ENCODE measurements at places on chromosomes 4 and X.

- DNase-seq, result no peak
Measured at GRCh38 chr4:145679991-145680455, at the start of gene C4orf51. Gene C4orf51, plus strand, starts transcription at chr4:145680146. Its CDS starts 58 bp downstream, at chr4:145680204.

DNA sequence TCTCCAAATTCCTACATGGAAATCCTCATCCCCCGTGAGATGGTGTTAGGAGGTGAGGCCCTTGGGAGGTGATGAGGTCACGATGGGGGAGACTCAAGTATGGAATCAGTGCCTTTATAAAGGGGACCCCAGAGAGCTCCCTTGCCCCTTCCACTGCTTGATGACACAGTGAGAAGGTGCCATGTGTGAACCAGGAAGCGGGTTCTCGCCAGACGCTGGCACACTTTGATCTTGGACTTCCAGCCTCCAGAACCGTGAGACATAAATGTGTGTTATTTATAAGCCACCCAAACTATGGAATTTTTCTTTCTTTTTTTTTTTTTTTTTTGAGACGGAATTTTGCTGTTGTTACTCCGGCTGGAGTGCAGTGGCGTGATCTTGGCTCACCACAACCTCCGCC, 237.6 kb downstream of the DHRSX start:
- no peak for DNase-seq

DNA sequence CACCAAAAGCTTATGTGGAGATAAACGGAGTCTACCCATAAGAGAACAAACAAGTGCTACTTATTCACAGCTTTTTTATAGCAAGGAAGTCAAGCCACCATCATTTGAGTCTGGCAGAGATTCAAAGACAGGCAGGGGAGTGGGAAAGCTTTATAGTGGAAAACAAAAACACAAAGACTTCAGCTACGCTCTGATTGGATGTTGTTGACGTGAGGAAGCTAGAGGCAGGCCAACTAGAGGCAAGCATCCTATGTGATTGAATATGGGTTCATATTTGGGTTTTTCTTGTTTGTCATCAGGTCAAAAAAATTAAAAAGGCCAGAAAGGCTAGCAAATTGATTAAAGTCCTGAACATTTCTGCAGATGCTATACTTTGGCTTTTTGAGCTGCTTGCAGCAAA, 719 bp upstream of the TCEAL4 start:
- no peak for DNase-seq

- no peak for DNase-seq
Measured at GRCh38 chrX:49312176-49312575, 8.7 kb downstream of the GAGE10 start.

GRCh38 chrX:139783959-139784358, 76.0 kb upstream of the MCF2 start:
- no peak for DNase-seq

GRCh38 chr4:1191621-1192020, 19.2 kb upstream of the SPON2 start:
- no peak for DNase-seq

DNA sequence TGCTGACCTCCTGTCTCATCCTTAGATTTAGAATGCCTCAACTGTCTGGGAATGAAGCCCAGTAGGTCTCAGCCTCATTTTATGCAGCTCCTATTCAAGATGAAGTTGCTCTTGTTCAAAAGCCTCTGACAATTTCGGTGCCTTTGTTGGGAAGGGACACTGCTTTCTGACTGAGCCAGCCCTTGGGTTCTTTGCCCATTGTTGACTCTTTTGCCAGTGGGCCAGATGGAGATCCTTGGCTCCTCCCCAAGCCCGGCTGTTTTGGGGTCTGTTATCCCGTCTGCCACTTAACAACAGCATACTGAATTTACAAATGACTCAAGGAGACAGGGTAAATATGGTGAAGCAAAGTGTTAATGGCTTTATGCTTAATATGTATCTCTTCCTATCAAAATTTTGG, 58.3 kb upstream of the PRKX start:
- DNase-seq, result no peak

GRCh38 chrX:23838953-23839352, 56.0 kb downstream of the SAT1 start:
- no peak for DNase-seq

Data from T1000 (cell line).